Fibroblast of skin of scalp (primary cell): ENCODE measurements at places on chromosomes 5 and 9.

DNA sequence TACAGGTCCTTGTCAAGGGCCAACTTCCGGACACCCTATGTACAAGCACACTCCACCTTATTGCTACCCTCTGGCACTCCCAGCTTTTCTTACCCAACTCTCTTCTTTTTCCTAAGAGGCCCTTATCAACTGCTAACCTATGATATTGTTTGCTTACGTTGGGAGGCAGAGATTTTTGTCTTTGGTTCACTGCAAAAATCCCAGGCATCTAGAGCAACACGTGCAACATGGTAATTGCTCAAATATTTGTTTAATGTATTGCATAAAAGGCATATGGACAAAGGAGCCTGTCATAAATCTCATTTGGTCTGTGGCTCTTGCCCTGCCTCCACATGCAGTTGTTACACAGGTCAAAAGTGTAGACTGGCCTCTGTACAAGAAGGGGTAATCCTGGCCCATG is 35.8 kb upstream of the ATP10B start:
- DNase-seq = no peak

GRCh38 chr5:161846746-161847145 is 1.2 kb upstream of the GABRA1 start:
- peak; percentile 0 for DNase-seq

DNA sequence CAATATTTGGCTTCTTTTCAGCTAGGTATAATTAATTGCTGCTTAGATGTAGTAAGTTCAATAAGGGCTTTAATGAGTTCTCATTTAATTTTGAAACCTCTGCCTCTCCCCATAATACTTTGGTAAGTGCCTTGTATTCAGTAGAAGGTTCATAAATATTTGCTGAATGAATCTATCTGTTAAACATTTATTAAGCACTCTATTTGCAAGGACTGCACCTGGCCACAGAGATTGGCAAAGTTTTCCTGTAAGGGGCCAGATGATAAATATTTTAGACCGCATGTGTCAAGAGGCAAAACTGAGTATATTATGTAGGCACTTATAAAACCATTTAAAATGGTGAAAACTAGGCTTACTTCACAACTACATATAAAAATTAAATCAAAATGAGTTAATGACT is 19.0 kb upstream of the GNA14 start:
- DNase-seq = no peak

DNA sequence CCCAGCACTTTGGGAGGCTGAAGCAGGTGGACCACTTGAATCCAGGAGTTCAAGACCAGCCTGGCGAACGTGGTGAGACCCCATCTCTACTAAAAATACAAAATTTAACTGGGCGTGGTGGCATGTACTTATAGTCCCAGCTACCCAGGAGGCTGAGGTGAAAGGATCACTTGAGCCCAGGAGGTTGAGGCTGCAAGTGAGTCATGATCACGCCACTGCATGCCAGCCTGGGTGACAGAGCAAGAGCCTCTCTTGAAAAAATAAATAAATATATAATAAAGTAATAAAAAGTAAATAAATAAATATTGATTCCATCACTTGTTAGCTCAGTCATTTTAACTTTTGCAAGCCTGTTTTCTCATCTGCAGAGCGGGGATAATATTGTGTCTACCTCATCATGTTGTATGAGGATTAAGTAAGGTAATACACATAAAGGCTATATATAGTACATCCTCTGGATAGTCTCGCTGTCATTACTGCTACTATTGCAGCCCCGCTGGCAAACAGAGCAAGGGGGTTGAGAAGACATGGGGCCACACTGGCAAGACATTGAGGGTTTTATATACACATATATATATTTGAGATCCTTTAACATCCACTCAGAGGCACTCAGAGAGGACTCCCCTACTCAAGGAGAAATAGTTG is 210.9 kb downstream of the C9orf152 start:
- no peak for DNase-seq

DNA sequence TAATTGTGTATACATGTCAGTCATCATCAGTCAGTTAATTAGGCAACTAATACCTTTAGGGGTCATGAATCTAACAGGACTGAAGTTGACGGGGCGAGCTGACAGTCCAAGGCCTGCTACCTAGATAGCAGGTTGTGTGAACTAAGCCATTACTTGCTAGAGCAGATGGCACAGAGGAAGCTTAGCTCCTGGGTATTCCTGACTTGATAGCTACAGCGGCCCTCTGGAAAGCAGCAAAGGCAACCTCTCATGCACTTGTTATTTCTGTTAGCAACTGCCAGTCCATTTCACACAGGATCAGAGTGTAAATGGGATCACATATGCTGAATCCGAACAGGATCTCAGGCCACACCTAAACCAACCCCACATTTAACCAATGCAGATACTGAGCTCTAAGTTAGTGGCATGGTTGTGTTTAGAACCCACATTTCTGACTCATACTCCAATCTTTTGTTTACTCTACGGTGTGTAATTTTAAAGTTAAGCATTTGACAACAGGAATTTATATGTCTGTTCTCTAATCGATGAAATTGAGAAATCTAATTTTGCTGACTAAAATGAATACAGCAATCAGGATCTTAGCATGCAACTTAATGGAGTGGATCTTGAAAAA is 521.3 kb upstream of the ZNF608 start:
- DNase-seq = no peak

DNA sequence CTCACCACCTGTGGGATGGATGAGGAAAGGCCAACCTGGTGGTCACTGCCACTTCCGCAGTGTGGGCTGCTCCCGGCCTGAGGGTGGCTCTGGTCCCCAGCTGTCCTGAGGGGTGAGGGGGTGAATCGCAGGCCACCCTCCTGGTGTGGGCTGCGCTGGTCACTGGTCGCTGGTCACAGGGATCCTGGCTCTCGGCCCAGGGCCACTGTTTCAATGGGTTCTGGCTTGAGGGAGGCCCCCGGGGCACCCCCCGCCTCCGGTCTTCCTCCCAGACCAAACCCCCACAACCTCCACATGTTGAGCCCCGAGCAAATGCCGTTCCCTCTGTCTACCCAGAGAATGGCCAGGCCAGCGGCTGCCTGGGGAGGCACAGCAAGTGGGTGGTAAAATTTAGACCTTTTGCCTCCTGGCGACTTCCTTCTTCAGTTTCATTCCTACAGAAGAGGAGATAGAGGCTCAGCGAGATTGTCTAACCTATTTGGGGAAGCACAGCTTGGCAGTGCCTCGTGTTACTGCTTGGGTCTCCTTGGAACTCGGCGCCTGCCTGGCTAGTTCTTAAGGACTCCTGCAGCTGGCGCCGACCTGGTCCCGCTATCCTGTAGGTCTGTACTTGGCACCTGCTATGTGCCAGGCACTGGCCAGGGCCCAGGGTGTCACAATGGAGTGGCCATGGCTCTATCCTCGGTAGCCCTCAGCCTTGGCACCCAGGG is 48.2 kb downstream of the RXRA start:
- DNase-seq = no peak

DNA sequence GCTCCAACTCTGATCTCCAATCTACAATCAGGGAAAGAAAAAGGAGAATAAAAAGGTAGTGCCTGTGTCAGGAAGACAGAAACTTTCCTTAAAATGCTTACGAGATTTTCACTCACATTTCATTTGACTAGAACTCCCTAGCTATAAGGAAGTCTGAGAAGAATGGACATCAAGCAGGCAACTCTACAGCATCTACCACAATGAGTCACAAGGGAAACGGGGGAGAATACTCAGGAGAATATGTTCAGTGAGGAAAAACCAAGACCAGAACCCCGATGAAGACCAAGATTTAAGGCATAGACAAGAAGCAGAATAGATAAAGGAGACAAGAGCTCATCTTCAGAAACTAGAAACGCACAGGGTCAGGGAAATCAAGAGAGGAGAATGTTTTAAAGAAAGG is 9.0 kb upstream of the SETD9 start:
- DNase-seq = peak; percentile 46

GRCh38 chr9:134641173-134641989 is at the start of gene COL5A1:
Gene COL5A1, plus strand, starts transcription at chr9:134641803. Its CDS starts 385 bp downstream, at chr9:134642188.
- peak; percentile 98 for DNase-seq

DNA sequence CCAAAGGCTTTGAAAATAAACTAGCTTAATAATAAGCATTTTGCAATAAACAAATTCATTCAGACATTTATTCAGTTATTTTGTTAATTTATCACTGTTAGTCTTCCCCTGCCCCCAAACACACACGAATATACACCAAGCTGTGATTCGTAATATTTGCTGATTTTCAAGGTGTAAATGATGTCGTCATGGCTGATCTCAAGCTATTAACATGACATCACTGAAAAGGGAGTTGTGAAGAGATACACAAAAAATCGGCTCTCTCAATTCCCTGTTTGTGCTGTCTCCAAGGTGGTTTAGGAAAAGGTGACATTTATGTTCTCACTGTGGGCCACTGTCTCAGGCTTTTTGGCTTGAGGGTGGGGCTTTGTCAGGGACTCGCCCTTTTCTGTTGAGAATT is 413.3 kb downstream of the CDH9 start:
- no peak for DNase-seq

DNA sequence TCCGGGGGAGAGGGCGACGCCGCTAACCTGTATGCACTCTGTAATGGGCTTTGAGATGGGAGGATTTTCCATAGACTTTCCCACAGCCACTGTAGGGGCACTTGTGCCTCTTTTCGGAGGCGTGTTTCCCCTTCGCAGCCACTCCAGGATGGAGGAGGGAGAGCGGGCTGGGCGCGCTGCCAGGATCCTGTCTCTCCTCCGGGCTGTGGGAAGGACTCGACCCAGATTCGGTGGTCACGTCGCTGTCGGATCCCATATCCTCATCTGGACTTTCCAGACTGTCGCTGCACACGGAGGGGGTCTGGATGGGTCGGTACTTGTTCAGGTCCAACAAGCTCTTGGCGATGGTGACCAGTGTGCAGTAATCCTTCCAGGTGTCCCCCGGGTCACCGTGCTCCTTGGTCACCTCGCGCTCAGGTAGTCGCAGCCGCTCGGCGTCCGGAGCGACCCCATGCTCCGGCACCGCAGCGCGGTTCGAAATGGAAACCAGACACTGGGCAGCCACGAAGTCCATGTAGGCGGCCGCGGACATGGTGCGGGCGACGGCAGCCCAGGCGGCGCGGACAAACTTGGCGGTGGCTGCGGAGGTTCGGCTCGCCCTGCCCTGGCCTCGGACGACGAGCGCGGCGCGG is 1.5 kb downstream of the KLF9 start:
- peak; percentile 78 for DNase-seq

DNA sequence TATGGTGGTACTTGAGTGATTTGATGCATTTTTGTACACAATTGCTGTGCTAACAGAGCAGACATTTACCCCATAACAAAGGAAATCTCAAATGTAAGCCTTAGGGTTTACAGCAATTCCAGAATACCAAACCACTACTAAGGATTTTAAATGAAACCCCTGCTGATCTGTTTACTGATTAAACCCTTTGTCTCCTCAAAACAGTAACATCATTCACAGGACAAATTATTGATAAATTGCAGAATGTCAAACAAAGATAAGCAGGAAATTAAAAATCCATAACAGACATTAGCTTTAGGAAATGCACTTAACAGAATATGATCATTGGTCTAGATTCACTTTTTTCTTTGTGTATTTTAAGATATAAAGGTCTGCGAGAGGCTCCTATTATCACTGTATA is 1016.4 kb upstream of the DMAC1 start:
- DNase-seq = no peak

DNA sequence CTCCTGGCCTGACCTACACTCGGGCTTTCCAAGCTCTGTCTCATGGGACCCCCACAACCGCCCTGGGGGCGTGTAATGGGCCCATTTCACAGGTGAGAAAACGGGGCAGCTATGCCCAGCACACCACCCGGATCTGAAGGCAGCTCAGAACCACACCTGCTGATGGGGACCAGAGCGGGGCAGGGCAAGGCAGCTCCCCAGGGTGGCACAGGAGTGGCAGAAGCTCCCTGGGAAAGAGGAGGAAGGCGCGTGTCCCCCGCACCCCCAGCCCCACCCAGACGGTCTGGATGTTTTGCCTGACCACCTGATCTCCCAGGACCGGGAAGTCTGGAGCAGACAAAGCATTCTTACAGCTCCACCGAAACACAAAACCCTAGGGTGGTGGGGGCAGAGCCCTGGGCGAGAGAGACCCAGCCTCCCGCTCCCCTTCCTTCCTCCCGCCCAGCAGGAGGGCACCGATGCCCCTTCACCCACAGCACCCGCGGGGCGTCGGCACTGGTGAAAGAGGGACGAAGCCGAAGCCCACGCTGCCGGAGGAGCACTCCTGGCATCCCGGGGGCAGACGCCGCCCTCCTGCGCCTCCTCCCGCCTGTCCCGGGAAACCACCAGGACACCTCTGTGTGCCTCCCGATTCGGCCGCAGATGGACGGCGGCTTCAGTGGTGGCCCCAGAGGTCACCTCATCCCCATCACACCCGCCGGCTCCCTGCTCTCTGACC is 14.5 kb downstream of the NOTCH1 start:
- DNase-seq = no peak

GRCh38 chr9:68653141-68653595 is 51.9 kb upstream of the PIP5K1B start:
- DNase-seq = no peak

DNA sequence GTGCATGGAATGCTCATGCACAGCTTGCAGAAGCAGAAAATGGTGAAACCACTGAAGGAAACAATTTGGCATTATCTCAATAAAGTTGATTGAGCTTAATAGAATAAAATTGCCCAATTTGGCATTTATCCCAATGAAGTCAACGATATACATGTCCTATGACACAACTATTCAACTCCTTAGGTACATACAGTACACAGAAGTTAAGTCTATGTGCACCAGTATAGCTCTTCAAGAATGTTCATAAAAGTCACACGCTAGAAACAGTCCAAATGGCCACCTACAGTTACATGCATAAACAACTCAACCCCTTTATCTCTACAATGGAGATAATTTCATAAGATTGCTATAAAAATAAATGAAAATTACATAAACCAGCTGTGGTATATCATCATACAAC is 184.5 kb downstream of the DENND1A start:
- DNase-seq = no peak

DNA sequence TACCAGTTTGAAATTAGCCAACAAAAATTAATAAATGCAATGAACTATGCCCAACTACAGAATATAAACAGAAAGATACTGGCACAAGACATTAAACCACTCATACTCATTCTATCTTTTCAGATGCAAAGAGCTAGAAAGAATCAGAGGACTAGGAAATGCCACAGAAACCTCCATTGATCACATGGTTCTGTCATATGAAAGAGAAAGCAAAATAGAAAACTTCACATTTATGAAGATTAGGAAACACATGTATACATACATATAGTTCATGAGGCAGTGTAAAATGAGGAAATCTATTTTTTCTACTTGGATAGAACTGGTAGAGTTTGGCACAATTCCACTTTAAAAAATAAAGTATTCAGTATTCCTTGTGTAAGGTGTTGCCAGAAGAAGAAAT is 275.1 kb upstream of the PTGER4 start:
- DNase-seq = no peak
